ENCODE measurements at places on chromosomes 16 and 17.

DNA sequence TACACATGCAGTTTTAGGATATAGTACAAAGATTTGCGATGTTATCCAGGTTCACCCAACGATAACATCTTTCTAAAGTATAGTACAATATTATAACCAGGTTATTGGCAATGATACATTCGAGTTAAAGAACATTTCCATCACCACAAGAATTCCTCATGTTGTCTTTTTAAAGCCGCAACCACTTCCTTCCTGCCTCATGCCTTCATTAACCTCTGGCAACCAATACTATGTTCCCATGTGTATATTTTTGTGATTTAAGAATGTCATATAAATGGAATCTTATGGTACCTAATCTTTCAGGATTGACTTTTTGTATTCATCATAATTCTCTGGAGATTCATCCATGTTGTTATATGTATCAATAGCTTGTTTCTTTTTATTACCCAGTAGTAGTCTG lies 1183.2 kb downstream of the CDH11 start:
- no peak for DNase-seq

DNA sequence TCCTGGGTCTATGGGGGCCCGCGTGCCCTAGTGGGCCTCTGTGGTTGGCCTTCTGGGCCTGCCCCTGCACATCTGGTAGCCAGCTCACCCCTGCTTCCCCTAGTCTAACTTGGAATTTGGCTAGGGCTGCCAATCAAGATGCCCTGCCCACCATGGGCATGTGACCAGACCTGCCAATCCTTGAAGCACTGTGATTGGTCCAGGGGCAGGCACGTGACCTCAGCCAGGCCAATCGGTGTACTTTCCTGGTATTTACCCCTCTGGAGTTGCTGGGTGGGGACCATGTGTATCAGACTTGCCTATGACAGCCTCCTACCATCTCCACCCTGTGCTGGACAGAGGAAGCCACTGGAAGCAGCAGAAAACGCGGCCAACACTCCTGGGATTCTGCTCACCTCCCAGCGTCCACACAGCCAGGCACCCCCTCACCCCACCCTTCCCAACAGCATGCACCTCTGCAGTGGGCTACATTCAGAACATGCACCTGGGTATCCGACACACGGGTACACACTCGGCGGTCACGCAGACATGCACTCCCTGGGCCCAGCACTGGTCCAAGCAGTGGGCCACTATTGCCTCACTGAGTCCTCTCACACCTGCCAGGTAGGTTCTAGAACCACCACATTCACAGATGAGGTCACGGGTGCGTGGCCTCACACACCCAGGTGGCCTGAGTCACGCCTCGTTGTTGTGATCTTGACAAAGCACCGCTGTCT lies 96.9 kb downstream of the RBFOX3 start:
- no peak for DNase-seq

- no peak for DNase-seq
These were observed 24.1 kb downstream of the TMEM204 start for GRCh38 chr16:1557576-1557975.

DNA sequence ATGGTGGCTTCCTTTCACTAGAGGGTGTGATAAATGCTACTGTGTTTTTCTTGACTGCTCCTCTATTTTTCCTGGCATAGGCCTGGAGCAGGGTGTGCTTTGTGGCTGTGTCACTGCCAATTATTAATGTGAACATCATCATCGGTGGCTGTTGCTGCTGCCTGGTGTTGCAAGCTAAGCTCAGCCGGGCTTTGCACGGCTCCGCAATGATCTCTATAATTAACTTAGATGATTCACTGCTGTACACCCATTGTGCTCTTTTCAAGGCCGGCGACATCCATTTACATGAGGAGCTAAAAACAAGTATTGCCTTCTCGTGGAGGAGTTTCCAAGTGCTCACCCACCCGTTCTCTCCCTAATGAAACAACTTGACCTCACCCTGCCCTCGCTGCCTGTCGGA lies 160.1 kb upstream of the IRX3 start:
- no peak for DNase-seq

DNA sequence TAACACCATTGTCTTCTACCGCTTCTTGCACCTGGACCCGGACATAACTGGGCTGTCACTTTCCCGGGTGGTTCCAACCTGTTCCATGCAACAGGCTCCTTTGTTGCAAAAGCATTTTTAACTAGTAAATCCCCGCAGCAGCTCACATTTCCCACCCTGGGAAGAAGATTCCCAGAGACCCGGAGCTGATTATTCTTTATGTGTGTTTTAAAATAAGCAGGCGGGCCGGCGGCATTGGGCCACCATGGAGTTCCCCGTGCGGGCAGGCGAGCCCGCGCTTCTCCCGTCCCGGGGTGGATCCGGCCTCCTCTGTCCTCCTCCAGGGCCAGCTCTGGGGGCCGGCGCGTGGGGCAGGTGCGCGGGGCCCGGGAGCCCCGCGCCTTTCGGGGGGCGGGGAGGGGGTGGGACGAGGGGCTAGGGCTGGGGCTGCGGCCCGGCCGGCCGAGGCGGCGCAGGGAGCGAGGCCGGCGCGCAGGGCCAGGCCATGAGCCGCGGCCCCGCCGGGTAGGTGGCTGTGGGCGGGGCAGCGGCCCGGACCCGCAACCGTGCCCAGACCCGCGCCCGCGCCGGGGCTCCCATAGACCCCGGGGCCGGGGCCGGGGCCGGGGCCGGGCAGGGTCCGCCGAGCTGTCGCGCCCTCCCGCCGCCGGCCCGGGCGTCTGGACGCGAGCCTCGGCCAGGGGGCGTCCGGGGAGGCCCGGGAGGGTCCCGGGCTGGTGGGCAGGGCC lies 1.7 kb downstream of the CRAMP1 start:
- DNase-seq = no peak

DNA sequence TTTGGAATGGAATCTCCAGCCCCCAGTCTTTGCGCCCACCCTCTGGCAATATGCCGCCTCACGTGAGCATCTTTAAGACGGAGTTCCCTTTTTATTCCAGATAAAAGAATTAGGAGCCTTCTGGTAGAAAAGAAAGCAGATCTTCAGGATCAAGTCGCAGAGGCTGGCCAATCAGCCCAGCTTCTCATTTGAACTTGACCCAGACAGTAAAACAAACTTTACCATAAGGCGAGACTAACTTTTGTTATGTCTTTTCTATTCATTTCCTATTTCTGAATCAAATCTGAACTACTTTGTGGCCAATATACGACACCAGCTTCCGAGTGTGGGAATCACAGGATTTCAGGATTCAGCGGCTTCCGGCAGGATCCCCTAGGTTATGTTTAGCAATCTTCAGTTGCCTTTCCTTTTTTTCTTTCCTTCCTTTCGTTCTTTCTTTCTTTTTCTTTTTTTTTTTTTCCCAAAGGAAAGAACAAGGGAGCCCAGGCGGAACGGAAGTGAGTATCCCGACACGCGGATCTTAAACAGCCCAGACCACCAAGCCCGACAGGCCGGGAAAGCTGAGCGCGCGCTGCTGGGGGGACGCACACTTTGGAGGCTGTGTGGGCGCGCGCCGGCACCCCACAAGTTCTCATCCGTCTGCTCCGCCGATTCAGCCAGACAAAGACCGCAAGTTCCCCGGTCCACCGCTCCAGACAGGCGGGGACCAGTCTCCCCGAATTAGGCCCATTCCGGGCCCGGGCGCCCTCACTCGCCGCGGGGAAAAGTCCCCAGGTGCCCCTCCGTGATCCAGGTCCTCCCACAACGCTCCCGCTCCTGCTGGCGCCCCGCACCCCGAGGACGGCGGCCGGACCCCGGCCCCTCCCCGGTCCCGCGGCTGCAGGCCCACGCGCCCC lies 633 bp downstream of the TBC1D16 start:
- no peak for DNase-seq

GRCh38 chr17:67161573-67161972 lies 83.4 kb downstream of the HELZ start:
- DNase-seq = no peak

GRCh38 chr16:68756239-68756915 lies 19.3 kb downstream of the CDH1 start:
- DNase-seq = no peak

GRCh38 chr16:69131839-69132423 lies 457 bp downstream of the CHTF8 start:
- peak; percentile 6 for DNase-seq

DNA sequence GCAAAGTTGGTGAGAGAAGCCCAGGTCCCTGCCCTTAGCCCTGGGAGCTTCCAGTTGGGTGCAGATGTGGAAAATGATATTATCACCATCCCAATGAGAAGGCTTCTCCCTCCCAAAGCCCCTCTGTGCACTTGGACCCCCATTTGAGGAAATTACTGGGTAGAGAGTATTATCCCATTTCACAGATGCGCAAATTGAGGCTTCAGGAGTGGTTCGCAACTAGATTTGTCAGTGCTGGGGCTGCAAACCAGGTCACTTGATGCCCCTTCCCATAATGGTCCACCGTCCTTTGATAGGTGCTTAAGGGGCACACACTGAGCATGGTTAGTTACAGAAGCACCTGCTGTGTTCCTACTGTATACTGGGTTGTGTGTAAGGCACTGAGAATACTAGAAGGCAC lies 14.3 kb upstream of the FOXN1 start:
- no peak for DNase-seq

DNA sequence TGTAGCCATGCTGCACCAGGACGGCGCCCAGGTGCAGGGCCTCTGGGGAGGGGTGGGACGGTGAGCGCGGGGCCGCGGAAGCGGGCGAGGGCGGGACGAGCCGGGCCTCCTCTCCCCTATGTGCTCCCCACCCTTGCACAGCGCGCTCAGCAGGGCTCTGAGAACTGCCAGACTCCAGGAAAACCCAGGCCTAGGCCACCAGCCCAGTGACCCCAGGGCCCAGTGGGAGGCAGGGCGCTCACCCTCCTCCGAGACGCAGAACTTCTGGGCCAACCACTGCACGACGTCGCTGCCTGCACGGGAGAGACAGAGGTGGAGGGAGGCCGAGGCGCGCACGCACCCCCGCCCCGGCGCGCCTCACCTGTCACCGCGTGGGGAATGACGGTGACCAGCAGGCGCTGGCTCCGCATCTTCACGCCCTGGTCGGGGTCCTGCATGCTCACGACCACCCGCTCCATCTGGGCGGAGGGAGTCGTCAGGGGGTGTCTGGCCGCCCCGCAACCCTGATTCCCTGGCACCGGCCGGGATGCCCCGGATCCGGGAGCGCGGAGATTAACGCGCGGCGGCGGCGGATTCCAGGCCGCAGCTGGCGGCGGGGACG lies 603 bp downstream of the RGS11 start:
- DNase-seq = no peak
